ENCODE measurements at places on chromosomes 13 and 19.
A peak's percentile ranks its signal among the peaks of the same experiment; 100 is the strongest.

GRCh38 chr13:35614666-35615065 is 138.2 kb upstream of the MAB21L1 start:
- no peak for DNase-seq

DNA sequence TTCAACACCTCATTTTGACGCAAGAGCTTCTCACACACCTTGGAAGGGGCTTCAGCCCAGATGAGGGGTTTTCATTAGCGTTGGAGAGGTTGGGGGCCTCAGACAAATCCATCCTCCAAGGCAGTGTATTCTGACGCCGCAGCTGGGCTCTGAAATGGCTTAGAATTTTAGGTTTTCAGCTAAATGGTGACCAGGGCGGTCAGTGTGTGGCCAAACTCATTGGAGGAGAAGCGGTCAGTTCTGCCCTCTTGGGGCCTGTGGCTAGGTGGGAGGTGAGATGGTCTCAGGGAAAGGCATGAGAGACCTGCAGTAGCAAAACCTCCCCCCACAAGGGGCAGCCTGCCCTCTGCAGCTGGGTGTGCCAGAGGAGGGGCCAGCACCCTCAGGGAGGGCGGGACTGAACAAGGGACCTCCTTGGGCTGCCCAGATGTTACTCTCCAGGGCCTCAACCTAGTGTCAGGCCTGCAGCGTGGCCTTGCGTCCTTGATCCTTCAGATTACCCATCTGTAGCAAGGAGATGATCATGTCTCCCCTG is 155.8 kb downstream of the URI1 start:
- DNase-seq, result no peak

DNA sequence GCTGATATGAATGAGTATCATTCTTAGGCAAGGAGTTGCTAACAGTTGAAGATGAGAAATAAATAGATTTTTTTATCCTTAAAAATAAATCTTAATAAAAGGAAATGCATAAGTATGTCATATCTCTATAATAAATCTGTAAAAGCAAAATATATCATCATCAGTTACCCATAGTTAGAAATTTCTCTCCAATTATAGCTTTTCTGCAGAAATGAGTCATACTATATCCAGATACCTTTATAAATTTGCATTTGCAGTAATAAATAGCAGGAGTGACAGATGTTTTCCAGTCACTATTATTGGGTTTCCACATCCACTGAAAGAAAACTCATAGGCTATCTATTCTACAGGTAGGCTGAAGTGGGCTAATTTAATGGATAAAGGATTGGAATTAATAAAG is 829.8 kb downstream of the PCDH9 start:
- DNase-seq, result no peak

DNA sequence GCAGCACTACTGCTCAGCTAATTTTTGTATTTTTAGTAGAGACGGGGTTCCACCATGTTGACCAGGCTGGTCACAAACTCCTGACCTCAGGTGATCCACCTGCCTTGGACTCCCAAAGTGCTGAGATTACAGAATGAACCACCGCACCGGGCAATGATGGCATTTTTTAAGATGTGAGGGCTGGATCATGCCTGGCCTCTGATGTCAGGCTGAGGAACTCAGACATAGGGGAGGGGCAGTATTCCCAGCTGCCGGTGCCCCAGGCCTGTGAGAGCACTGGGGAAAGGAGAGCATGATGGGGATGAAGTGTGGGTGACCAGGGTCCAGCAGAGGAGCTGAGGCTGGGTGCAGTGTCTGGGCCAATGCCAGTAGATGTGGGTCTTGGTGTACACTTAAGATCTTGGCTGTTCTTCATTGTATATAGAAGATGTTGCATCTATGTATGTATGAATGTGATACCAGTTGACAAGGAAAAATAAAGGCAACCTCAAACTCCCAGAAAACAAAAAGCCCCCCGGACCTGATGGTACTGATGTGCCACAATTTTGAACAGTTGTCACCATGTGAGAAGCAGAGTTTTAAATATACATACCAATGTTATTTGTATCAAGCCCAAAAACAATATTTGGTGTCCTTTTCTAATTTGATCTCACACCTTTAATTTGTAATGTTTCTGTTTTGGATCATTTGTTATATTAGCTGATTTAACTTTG is 3.4 kb upstream of the PLVAP start:
- DNase-seq, result no peak

GRCh38 chr19:14385492-14385891 is 4.2 kb downstream of the ADGRE5 start:
- no peak for DNase-seq

- DNase-seq, result no peak
Measured at GRCh38 chr19:35355791-35356460, 2.3 kb upstream of the FFAR3 start.

GRCh38 chr19:33960566-33960965 is 163.9 kb downstream of the KCTD15 start:
- DNase-seq, result no peak

- DNase-seq, result no peak
Measured at GRCh38 chr13:52707375-52707774, 32.2 kb downstream of the CNMD start.

GRCh38 chr19:30686176-30686820 is 314.1 kb downstream of the ZNF536 start:
- no peak for DNase-seq

DNA sequence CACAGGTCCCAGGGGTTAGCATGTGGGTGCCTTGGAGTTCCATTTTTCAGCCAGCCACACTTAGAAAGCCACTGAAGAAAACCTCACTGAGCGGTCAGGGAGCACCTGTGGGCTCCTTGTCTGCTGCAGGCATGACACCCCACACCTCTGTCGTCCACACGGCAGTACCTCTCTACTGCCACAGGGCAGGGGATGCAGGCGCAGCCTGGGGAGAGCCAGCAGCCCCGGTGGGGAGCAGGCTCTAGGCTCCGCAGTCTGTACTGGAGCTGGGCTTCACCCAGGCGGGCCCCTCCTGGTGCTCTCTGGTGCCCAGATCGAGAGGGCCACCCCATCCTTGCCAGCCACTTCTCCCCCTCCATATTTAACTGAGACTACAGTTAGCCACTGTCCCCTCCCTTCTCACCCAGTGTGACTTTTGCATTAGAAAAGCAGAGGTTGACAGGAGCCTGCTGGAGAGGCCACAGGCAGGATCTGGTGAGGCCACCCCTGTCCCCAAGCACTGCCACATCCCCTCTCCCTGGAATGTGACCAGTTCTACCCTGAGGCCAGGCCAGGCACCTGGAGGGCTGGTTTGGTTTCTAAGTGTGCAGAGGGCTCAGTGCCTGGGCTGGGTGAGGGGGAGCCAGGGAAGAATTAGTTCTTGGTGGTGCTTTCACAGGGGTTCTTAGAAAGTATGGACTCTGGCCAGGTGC is 104.4 kb downstream of the KDM4B start:
- no peak for DNase-seq

DNA sequence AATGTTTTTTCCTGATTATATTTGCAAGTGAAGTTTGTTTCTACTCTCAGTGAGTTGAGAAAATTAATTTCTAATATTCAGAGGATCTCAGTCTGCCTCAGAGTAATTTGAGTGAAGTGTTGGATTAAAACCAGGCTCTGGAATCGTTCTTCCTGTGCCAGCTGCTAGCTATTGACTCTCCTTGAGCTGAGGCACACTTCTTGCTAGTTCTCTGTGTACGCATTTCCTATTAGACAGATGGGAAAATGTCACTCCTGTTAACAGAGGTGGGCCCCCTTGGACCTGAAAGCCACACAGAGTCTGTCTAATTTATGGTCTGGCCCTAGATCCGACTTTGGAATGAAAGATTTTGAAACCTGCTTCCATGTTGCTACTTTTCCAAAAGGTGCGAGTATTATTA is 107.6 kb upstream of the RNF113B start:
- DNase-seq, result no peak

GRCh38 chr13:79432992-79433391 is 26.9 kb upstream of the RBM26 start:
- DNase-seq, result no peak

- no peak for DNase-seq
Measured at GRCh38 chr19:49921871-49922795, 6.9 kb upstream of the ATF5 start.

- no peak for DNase-seq
Measured at GRCh38 chr19:19405971-19406877, 749 bp downstream of the GATAD2A start.

- DNase-seq, result no peak
Measured at GRCh38 chr13:73040968-73041596, 17.7 kb upstream of the KLF5 start.

DNA sequence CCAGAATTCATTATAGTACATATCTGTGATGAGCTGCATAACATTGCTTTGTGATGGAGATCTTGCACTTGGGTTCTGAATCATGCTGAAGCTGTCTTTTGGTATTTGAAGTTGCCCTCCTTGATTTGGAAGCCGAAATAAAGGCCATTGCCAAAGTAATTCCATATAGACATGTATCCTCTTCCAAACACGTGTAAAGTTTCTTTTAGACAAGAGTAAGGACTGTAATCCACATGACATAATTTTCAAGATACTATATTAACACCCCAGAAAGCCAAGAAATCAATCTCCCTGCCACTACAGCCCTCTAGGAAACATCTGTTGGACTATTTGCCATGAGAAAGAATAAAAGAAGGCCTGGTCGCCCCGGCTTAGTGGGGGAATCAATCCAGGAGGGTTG is 754.2 kb downstream of the FGF9 start:
- DNase-seq, result no peak

DNA sequence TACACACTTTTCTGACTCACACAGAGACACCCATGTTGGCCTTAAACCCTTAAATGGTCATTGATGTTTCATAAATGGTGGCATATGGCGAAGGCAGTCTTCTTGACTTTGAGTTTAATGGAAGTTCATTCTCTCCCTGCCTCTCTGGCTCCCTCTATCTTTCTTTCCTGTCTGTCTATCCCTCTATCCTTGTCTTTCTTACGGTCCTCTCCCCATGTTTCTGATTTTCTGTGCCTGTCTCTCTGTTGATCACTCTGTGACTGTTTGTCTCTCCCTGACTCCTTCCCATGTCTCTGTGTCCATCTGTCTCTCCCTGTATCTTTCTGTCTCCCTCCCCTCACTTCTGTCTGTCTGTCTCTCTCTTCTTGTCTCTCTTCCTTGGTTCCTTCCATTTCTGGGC is 43.2 kb upstream of the SHKBP1 start:
- no peak for DNase-seq

- no peak for DNase-seq
Measured at GRCh38 chr13:31929031-31929770, 102.4 kb upstream of the FRY start.

DNA sequence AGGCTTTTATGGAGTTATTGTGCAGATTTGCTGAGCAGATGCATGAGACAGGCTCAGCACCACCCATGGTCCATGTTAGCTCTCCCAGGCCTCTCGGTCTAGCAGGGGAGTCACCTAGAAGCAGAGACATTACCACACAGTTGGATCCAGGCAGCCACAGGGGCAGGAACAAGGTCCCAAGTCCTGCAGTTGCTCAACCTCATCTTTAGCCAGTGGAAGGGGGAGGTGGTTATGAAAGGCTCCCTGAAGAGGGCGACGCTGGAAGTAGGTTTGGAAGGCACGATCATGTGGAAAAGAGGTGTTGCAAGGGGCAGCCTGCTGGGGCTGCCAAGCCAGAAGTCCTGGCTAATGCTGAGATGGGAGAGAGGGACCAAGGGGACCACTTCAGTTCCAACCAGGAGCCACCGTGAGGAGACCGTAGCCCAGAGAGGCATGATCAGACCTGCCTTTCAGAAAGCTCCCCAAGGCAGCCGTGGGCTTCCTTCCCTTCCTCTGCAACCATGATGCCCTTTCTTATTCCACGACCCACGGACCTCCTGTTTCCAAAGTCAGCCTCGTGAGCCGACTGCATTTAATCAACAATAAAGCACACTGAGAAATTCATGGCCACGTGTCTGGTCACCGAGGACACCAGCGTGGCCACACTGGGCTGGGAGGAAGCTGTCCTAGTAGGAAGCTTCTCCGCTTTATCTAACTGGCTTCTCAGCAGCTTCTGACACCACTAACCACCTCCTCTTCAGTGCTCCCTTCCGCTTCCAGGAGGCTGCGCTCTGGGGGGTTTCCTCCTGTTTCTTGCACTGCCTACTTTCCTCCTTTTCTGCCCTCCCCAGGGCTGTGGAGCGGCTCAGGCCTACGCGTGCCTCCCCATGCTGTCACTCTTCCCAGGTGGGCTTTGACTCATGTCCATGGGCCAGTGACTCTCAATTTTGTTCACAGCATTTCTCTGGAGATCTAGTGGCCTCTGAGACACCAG is 2.6 kb downstream of the AP1M1 start:
- DNase-seq, result no peak

DNA sequence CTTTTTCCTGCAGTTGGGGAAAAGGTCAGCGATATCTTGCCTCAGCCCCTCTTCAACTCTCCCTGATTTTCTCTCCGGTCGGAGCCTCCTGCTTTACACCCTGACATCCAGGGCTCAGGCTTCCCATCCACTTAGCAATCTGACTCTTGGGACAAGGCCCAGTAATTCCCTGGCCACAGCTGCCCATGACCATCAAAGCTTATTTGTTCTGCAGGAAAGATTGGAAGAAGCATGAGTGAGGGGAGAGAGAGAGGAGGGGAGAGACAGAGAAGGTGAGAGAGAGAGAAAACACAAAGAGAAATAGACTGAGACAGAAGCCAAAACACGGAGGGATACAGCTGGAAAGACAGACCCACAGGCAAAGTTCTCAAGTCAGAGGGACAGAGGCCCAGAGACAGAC is 13.7 kb downstream of the SYT3 start:
- no peak for DNase-seq

DNA sequence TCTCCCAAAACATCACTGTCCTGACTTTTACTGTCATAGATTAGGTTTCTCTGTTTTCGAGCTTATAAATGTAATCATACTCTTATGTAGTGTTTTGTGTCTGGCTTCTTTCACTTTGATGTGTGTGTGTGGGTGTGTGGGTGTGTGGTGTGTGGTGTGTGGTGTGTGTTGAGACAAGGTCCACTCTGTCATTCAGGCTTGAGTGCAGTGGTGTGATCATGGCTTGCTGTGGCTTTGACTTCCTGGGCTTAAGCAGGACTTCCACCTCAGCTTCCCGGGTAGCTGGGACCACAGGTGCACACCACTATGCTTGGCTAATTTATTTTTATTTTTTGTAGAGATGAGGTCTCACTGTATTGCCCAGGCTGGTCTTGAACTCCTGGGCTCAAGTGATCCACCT is 59.6 kb downstream of the PDS5B start:
- no peak for DNase-seq

- DNase-seq, result peak; percentile 26
Measured at GRCh38 chr13:23578411-23579071, 8.3 kb downstream of the TNFRSF19 start.

- DNase-seq, result no peak
Measured at GRCh38 chr13:32314271-32315237, 609 bp downstream of the ZAR1L start.

DNA sequence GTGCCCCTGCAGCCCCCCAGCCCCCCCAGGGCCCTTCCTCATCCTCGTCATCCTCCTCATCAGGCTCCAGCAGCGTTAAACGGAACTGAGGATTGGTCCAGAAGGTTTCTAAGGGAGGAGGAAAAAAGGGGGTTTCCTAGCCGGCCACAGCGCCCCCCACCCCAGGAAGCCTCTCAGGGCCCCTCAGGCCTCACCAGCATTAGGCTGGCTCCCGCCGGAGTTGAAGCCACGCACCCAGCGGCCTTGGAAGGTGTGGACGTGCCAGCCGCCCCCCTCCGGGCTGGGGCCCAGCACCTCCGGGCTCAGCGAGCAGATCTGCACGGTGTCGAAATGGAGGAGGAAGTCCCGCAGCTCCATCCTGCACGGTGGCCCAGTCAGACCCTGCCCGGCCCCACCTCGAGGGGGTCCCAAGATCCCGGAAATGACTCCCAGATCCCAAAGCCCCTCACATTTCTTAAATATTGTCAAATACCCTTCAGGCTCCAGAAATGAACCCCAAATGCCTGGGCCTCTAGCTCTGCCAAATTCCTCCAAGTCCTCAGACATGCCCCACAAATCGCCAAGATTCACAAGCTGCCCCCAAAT is 6.9 kb downstream of the CAPN12 start:
- DNase-seq, result no peak

- no peak for DNase-seq
Measured at GRCh38 chr19:3931041-3931440, 1.8 kb upstream of the NMRK2 start.

Measured in retinal pigment epithelial cell (primary cell).